K562 (cell line): ENCODE measurements at places on chromosomes 5 and 9. TPM values are rescaled to one million over a fixed set of nuclear protein-coding genes. Genes with fewer than 3 reads are reported as not detected.

GRCh38 chr5:73222173-73222572 is 49.2 kb downstream of the TMEM174 start:
- no peak for DNase-seq

Gene MORN5
- total RNA-seq: not detected in 2 replicates

- no peak for DNase-seq
Observed at GRCh38 chr9:126589349-126589748, 24.4 kb upstream of the LMX1B start.

Gene SAP30L
- 27.5 and 33.6 TPM in 2 replicates for total RNA-seq

DNA sequence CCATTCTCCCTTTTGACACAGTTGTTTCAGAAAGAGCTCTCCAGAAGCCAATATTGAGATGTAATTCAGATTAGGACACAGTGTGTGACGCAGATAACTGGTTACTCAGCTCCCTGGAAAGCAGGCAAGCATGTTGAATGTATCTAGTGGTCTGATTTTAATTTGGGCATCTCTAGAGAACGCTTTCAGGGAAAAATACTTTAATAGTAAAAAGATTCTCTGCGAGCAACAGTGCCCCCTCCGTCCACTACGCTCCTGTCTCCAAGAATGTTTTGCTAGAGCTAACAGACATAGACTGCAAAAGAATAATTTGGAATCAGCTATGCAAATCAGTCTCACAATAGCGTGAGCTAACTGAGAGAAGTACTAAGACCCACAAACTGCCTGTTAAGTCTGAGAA is 23.3 kb downstream of the CFAP90 start:
- no peak for DNase-seq
